ENCODE measurements at places on chromosomes 5 and 9.
A peak's percentile ranks its signal among the peaks of the same experiment; 100 is the strongest.

DNA sequence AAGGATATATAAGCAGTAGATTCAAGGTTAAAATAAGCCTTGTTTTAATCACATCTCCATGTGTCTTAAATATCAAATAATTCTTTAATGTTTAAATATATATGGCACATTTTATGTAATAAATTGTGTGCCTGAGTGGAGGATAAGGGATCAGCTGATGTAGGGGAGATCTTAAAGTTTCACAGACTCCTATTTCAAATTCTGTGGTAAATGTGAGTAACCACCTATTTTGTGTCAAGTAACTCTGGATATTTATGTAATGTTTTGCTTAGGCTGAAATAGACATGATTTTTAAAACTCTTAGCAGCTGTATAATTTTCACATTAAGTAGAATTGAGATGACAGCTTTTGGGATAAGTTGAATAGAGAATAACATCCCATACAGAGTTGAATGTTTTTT is 41.3 kb upstream of the ITGA2 start:
- DNase-seq: no peak

DNA sequence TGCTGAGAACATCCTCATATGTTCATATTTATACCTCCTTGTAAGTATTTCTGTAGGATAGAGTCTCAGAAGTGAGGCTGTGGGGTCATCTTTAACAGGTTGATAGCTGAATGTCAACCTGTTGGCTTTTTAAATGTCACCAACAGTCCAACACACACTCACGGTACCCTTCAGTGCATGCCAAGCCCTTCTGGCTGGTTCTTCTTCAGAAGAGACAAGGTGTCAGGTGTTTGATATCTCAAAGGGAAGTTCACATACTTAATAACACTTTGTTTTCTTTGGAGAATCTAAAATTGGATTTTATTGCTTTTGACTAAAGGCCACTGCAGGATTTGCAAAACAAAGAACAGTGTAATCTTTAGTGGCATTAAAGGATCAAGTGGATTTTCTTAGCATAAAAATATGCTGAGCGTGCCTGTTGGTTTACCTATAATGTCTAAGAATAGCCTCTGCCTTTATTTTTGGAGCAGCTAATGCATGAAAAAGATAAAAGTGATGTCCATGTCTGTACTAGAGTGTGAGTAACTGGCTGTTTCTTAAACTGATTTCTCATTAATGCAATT is 58.2 kb downstream of the RGS3 start:
- no peak for DNase-seq

DNA sequence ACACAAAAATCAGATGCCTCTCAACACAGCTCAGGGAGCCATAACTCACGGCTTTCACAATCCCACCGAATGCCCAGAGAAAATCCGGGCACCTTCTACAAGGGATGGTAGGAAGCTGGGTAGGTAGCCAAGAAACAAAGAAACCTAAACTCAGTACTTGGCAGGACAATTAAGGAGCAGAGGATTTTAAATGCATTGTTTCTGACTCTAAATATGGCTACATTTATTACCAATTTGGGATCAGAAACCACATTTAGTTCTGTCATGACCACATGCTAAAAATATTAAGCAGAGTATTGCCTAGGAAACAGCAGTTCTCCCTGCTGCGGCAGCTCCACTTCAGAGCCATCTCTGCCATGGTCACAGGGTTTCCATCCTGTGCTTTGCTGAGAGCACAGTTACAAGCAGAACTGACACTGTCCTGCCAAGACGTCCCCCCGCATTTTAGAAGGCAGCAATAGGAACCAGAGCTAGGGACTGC is 57.5 kb downstream of the SIL1 start:
- DNase-seq: no peak

- DNase-seq: no peak
These were observed 180.5 kb downstream of the RAB3C start for GRCh38 chr5:58763390-58763789.

GRCh38 chr9:89622933-89623861 is 18.4 kb downstream of the GADD45G start:
- DNase-seq: no peak

DNA sequence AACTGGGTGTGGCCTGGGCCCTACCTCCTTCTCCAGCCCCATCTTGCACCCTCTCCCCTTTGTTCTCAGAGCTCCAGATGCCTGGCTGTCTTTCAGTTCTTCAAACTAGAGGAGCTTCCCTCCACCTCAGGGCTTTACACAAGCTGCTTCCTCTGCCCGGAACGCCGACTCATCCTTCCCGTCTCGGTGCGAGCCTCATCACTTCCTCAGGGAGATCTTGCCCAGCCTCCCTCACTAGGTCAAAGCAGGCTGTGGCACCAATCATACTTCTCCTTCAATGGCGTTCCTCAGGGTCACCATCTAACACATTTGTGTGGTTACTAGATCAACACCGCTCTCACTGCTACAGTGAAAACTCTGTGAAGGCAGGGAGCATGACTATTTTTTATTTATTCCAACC is 56.2 kb upstream of the ZSWIM6 start:
- no peak for DNase-seq

DNA sequence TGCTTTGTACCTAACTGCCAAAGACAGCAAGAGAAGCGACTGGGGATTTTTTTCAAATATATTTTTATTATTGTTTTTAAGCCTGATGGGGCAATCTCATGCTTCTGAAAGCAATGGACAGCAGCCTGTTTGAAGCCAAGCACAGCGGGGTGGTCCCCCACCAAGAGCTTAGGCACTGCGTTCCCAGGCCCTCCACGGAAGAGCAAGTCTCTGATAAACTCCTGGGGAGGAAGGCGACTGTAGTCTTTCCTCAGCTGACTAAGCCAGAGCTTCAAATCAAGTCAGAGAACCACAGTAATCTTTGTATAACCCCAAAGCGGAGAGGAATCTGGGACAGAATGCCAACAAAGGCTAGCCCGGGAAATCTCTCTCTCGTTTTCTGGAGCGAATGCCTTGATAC is 54.4 kb downstream of the ARSB start:
- DNase-seq: no peak

GRCh38 chr5:11897781-11898180 is 6.5 kb downstream of the CTNND2 start:
- no peak for DNase-seq

GRCh38 chr9:35791297-35791921 is at the start of gene NPR2:
Gene NPR2 (plus strand): TSS chr9:35791591. CDS start chr9:35792409, 818 bp downstream.
- no peak for DNase-seq

- DNase-seq: no peak
These were observed 38.6 kb downstream of the B4GALT1 start for GRCh38 chr9:33128570-33128969.

GRCh38 chr9:103789686-103790085 is 304.4 kb upstream of the SMC2 start:
- DNase-seq: peak; percentile 40

- DNase-seq: no peak
These were observed 61.0 kb downstream of the INVS start for GRCh38 chr9:100160021-100160420.

DNA sequence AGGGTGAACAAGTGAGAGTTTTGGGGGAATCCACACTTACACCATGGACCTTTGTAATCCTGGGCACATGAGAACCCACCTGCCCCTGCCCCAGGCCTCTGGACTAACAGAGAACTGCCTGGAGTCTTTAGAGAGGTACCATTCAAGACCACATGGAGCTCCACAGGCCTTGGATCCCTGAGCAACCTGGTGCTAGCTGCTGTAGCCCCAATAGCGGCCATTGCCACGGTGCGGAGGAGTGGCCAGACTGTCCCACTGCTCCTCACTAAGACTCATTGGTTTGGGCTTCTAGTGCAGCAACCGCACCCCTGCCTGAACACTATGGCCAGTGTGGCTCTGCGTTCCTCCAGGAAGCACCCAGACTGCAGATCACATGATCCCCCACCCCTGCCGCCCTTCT is 45.8 kb downstream of the OSMR start:
- no peak for DNase-seq

GRCh38 chr9:4137234-4137633 is 162.6 kb downstream of the GLIS3 start:
- no peak for DNase-seq

DNA sequence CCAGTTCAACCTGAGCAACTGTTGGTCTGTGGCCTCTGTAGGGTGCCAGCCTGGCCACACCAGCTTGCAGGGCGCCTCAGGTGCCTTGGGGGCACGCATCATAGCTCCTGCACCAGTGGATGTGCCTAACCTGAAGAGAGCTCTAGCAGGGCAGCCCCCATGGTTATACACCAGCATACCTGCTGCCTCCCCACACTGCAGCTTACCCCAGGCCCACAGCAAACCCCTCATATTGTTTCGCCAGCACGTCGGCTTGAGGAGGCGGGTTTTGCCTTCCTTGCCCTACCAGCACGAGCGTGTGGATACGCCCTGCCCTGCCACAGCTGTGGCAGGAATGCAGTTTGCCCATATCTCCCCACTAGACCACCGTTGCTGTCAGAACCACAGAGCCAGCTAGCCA is 435.9 kb downstream of the SLCO4C1 start:
- no peak for DNase-seq

DNA sequence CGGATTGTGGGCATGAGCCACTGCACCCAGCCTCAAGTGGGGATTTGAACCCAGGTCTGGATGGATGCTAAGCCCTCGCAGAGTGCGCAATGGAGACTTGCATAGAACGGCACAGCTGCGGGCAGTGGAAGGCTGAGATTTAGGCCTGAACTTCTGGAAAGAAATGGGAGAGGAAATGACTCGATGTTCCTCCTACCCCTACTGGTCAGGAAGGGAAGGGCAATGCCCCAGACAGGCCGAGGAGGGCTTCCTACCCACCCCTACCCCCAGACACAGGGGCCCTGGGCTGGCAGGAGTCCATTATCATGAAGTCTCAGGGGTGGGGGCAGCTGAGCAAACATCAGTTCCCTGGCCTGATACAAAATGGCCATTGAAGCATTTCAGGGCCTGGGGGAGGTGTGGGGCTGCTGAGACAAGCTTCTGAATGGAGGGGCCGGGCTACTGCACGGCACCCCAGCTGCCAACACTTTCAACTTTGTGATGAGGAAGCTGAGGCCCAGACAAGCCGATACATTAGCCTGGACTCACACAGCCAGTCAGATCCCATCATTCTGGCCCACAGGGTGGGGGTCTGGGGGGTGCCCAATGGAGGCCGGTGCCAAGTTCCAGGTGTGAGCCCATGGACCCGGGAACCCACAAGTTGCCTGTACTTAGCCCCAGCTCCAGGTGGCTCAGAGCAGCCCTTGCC is 13.5 kb upstream of the WDR38 start:
- DNase-seq: no peak

- DNase-seq: no peak
These were observed 14.5 kb downstream of the NOTCH1 start for GRCh38 chr9:136531186-136531903.
